ENCODE measurements at places on chromosomes 16 and 17.
A peak's percentile ranks its signal among the peaks of the same experiment; 100 is the strongest.

GRCh38 chr16:1407753-1408152, 6.8 kb downstream of the UNKL start:
- DNase-seq = no peak

GRCh38 chr17:68821860-68822696, 133.1 kb downstream of the ABCA8 start:
- DNase-seq = no peak

DNA sequence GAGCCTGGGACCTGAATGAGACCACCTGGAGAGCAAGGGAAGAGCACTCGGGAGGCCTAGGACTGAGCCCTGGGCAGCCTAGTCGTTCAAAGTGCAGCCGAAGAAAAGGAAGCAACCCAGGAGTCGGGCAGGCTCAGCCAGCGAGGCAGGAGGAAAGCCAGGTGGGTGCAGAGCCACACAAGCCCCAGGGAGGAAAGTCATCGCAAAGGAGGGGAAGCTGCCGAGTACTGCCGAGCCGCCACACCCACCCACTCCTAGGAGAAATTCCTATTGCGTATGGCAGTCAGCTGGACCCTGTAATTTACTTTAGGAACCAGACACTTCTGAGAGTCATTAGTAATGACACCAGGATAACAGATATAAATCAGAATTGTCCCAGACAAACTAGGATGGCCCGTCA, 187.6 kb downstream of the KATNIP start:
- DNase-seq = no peak

- no peak for DNase-seq
Observed at GRCh38 chr16:57028086-57028485, 38.7 kb downstream of the NLRC5 start.

DNA sequence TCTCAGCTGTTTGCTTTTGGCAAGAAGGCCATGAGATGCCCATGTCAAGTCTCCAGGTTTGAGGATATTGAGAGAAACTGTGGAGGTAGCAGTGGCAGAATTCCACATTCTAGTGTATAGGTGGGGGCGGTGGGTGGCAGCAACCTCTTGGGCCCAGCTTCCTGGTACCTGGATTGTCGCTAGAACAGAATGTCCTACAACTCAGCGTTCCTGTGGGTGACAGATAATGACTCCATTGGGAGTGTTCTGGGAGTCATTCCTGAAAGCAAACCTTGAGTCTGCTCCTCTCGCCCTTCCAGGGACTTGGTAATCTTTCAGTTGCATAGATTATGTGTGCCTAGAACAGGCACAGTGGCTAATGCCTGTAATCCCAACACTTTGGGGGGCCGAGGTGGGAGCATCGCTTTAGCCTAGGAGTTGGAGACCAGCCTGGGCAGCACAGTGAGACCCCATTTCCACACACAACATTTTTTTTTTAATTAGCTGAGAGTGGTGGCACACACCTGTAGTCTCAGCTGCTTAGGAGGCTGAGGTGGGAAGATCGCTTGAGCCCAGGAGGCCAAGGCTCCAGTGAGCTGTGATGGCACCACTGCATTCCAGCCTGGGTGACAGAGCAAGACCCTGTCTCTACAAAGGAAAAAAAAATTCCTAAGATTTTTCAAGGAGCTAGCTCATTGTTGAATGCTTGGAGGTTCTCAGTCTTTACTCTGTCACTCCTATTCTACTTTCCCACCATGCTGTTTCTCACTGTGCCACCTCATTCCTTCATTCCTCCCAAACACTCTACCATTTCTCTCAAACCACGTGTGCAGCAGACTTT, 37.9 kb upstream of the METTL16 start:
- DNase-seq = no peak

DNA sequence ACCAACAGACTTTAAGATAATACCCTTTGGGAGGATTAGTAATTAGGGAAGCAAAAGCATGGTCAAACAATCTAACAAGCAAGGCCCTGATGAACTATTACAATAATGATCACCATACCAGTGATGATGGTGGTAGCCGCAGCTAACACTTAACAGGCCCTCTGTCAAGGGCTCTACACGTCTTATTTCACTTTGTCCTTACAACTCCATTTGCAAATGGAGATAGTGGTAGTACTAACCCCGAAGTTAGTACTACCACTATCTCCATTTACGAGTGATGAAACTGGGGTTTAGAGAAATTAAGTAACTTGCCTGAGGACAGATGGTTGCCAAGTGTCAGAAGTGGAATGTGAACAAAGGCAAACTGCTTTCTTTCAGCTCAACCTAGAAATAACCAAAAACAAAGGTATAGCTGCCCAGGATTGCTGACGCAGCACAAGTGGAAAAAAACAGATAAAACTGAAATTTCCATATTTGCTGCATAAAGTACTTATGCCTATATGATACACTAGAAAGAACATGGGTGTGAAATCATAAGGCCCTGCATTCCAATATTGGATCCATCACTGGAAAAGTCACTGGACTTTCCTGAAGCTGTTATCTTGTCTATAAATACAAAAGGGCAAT, 24.6 kb downstream of the CEP112 start:
- no peak for DNase-seq

DNA sequence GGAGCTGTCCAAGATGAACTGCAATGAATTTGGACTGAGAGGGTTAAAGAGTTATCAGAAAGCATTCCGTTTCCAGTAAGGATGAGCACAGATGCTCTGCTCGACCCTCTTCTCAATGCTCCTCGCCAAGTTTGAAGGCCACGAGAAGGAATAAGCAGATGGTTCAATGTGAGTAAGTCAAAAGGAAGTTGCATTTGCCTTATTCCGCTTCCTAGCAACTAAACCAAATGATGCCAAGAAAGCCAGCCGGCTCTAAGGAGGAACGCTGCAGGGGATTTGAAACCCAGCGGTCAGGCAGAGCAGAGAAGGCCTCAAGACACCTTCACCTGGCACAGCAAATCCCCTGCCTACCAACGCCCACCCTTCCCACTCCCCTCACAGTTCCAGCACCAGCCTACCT, 52.1 kb upstream of the CNEP1R1 start:
- no peak for DNase-seq

- peak; percentile 63 for DNase-seq
Observed at GRCh38 chr17:19744922-19745757, 3.0 kb downstream of the ALDH3A1 start.

- DNase-seq = no peak
Observed at GRCh38 chr17:68322630-68323029, 31.3 kb downstream of the ARSG start.

GRCh38 chr16:82699711-82700495, 73.1 kb downstream of the CDH13 start:
- DNase-seq = no peak

GRCh38 chr16:2429771-2430663, 770 bp downstream of the CCNF start:
- DNase-seq = no peak

GRCh38 chr17:42253578-42253977, 22.6 kb downstream of the STAT5B start:
- no peak for DNase-seq

GRCh38 chr17:72764632-72765041, 327.9 kb downstream of the SLC39A11 start:
- DNase-seq = no peak

- DNase-seq = no peak
Observed at GRCh38 chr16:20333120-20333519, 5.8 kb upstream of the GP2 start.

- no peak for DNase-seq
Observed at GRCh38 chr16:82694239-82694874, 67.6 kb downstream of the CDH13 start.

Measured in stimulated activated CD8-positive, alpha-beta memory T cell treated with anti-CD3 and anti-CD28 coated beads, Interleukin-15, amount 100 ng/mL, for 24 hours (primary cell).